ENCODE measurements at places on chromosomes 2 and 18.

DNA sequence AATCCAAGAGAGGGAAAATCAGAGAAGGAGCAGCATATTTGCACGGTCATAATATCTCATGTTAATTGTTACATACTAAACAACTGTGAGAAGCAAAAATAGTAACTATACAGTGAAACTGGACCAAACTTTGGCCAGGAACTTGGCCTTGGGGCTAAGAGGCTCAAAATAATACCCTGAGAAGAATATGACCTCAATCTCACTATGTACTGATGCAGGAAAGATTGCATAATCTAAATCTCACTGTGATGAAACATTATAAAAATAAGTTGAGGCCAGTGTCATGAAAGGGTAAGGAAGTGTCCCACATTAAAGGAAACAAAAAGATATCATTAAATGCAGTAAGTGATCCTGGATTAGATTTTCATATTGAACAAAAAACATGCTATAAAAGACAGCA is 36.5 kb downstream of the ZRANB3 start:
- no peak for DNase-seq

DNA sequence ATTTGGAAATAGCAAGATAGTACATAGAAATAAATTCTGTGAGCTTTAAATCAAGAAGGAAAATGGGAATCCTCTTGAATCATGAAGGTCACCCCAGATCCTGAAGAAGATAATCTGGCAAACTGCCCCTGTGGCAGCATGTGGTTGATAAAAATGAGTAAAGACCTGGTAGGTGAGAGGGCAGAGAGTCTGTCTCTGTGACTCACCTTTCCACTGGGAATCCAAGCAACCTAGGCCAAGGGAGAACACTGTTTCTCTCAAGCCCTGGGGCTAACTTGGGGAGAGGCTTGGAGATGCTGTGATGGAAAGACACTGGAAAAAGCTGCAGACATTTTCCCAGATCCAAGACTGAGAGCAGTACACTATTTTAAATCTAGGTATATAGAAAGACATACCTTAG is 185.8 kb upstream of the CNTNAP5 start:
- no peak for DNase-seq

DNA sequence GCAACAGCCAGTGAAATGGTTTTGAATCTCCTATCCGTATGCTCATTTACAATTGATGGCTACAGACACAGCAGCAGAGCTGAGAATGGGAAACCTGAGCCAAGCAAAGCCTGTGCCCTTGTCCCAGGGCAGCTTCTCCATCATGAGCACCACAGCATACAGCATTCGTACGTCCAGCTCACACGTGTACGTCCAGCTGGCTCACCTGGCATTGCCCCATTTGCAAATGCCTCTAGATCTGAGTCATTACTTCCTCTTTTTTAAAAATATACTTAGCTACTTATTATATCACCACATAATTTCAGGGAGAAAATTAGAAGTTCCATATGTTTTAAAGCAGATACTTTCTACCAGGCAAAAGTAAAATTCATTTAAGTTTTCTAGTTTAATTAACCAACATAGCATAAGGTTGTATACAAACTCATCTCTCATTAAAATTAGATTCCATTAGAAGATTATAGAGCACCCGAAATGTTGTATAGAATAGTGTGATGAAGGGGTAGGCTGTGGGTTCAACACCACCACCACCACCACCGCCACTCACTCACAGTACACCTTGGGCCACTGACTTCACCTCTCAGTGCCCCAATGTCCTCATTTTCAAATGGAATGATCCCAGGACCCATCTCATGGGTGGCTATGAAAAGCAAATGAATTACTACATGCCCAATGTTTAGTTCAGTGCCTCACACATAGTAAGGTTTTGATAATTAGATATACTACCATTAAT is 31.4 kb upstream of the TMEM177 start:
- no peak for DNase-seq

DNA sequence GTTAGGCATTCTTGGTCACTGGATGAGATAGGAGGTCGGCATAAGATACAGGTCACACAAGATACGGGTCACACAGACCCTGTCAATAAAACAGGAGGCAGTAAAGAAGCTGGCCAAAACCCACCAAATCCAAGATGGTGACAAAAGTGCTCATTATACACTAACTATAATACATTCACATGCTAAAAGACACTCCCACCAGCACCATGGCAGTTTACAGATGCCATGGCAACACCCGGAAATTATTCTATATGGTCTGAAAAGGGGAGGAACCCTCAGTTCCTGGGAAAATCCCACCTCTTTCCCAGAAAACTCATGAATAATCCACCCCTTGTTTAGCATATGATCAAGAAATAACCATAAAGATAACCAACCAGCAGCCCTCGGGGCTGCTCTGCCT is 56.0 kb upstream of the PTPRM start:
- DNase-seq, result no peak

DNA sequence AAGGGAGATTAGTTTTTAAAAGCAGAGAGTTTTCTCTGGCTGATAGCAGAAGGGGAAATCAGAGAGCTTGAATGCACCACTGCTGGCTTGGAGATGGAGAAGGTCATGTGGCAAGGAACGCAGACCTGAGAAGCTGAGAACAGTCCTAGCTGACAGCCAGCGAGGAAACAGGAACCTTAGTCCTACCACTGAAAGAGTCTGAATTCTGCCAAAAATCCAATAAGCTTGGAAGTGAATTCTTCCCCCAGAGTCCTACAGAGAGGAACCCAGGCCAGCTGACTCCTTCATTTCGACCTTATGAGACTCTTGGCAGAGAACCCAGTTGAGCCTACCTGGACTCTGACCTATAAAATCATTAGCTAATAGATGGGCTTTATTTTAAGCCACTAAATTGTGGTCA is 371.9 kb upstream of the TNP1 start:
- no peak for DNase-seq

GRCh38 chr18:73790587-73790986 is 357.0 kb downstream of the FBXO15 start:
- no peak for DNase-seq

GRCh38 chr2:19649785-19650380 is 251.9 kb downstream of the TTC32 start:
- DNase-seq, result no peak

GRCh38 chr2:126890551-126891450 is 7.9 kb upstream of the TEX51 start:
- DNase-seq, result no peak

- DNase-seq, result no peak
Measured at GRCh38 chr18:49764032-49764431, 49.3 kb downstream of the ACAA2 start.

- DNase-seq, result no peak
Measured at GRCh38 chr2:238126338-238126737, 12.1 kb upstream of the KLHL30 start.

- DNase-seq, result no peak
Measured at GRCh38 chr2:238239543-238239862, 335 bp downstream of the HES6 start.

DNA sequence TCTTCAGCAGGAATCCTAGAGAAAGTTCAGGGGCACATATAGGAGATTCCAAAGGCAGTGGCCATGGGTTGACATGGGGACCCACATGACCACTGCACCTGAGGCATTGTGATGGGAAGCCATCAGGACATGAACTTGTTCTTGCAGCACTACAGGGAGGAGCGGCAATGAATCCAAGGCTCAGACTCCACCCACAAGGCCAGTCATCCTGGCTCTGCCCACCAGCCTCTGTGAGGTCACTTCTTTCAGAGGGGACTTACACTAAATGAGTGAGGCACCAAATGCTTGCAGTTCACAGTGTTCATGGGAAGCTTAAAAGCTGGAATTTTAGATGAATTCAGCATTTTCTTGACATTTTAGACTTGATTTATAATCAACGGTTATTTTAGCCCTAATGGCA is 254.2 kb downstream of the SETBP1 start:
- DNase-seq, result no peak

DNA sequence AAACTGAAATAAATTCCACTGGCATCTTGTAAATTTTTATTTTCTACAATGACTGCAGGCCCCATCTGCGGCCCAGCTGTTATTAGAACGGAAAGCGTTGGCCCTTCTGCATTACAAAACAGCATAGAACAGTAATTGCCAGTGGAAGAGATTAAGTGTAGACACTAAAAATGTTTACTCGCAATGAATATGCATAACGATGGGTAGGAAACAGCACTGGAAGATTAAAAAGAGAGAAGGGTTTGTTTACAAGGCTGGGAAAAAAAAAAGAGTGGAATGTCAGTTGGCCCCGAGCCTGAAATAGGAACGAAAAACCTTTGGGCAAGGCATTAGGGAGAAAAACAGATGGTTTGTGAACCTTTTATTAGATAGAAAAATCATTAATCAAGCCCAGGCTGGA is 275.9 kb upstream of the TCF4 start:
- no peak for DNase-seq

- no peak for DNase-seq
Measured at GRCh38 chr2:47558116-47558767, 155.3 kb downstream of the MSH2 start.

DNA sequence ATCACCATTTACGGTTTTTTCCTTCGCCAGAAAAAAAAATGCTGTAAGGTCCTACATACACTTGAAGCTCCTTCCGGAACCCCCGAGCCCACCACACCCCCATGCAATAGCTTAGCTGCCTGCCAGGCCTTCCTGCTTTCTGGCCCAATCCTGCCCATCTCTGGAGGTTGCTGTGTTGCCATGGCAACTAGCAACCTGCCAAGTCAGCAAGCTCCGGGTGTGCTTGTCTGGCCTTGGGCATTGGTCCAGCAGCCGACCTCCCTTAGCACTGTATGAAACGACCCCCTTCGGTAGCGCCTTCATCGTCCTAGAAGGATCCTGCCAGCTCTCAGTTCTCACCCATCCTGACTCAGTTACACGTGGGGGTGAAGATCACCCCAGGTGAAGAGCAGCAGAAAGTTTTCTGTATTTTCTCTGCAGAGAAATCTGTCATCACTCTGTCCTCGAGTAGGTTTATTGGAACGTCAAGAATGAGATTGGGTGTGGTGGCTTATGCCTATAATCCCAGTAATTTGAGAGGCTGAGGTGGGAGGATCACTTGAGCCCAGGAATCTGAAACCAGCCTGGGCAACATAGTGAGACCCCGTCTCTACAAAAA is 47.4 kb upstream of the MTCL1 start:
- no peak for DNase-seq

DNA sequence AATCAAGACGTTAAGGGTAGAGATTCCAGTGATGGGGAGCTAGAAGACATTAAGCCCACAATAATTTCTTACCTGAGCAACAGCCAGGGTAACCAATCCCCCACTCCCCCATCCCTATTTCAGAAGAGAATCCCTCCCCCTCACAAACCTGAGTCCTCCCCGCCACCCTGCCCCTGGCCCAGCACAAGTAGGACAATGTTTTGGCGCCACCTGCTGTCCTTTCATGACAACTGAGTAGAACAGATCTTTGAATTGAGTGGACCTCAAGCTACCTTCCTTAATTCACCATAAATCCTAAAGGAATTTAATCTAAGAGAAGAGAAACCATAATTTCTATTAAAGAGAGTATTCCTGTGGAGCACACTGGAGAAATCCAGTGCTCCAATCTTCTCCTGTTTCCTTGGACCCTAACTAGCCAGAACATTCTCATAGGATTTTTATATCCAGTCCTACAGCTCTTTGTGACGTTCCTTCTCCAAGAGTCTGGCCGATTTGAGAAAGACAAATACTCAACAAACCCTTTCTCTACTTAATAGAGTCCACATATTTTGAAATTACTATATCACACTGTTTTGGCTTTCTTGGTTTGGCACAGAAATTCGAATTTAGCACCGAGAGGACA is 41.1 kb downstream of the NHEJ1 start:
- peak; percentile 55 for DNase-seq

- no peak for DNase-seq
Measured at GRCh38 chr2:182023235-182023634, 37.6 kb downstream of the PPP1R1C start.

GRCh38 chr2:43791035-43791765 is 17.4 kb downstream of the DYNC2LI1 start:
- DNase-seq, result no peak

DNA sequence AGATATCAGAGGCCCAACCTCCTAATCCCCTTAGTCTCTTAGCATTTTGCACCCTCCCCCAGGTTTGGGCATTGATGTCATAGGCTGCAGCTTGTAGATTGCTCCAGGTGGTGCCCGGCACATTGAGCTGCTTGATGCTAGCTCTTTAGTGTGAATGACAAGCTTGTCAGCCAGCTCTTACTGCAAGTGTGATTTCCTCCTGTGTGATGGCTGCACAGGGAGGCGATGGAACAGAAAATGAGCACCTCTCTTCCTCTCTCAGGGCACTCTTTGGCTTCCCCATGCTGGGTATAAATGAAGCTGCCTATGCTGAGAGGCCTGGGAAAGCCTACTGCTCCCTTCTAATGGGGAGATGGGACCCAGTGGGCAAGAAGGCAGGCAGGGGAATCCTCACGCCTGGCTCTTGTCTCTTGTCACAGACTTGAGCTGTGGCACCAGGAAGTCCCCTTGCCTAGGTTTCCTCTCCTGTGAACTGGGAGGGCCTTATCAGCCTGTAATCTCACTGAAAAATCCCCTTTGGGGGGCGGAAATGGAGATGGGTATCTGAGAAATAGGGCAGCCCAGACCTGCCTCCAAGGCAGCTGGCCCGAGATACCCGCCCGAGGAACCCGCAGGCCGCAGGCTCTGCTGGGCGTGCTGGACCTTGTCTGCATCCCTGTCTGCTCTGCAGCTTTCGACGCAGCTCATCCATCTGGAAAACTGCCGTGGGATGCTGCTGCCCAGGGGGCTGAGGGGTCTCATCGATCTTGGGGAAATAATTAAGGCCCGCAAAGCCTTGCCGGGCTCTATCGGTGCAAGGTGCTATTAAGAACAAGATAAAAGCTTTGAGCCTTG is 163.5 kb upstream of the CXCR4 start:
- peak; percentile 23 for DNase-seq

DNA sequence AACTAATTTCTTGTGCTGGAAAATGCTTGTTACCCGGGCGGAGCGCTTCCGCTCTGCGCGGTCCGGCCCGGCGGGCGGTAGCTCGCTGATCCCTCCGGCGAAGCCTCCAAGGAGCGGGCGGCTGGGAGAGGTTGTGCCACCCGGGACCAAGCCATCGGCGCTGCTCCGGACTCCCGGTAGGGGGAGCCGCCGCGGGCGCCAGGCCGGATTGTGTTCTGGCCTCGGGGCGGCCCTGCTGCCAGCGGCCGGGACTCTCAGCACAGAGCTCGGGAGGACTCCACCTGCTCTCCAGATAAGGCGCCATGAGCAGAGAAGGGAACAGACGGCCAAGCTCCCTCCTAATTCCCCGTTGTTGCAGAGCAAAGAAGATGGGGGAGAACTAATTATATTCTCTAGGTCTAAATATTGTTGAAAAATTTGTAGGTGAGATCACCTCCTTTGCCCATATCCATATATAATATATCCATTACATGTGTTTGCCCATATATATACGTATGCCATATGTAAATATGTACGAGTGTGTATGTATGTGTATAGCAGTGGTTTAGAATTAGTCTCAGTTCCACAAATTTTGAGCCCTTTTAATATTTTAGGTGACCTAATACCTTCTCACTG is 13.8 kb upstream of the SATB2 start:
- no peak for DNase-seq
